ENCODE measurements at places on chromosomes 11 and 22.
A peak's percentile ranks its signal among the peaks of the same experiment; 100 is the strongest.

GRCh38 chr11:8947230-8947943, 4.6 kb upstream of the ASCL3 start:
- no peak for DNase-seq

- no peak for DNase-seq
These were observed 279.3 kb upstream of the SYN3 start for GRCh38 chr22:33337524-33337923.

- DNase-seq, result no peak
These were observed 56.9 kb upstream of the EMID1 start for GRCh38 chr22:29148826-29149225.

DNA sequence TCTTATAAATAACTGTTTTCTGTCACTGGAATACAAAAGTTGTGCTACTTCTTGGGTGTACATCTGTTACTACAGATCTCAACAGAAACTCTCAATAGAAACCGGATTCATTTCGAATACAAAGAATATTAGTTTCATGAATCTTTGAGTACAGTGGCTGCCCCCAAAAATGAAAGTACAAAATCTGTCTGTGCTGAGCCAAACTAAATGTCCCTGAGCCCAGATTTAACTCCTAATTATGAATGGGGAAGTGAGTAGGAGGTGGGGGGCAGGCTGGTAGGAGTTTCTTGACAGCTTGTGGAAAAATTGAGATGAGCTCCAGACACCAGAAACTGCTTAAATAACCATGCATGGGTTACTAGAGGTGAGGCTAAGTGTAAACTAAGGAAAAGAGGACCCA, 41.6 kb downstream of the PITPNB start:
- DNase-seq, result no peak

DNA sequence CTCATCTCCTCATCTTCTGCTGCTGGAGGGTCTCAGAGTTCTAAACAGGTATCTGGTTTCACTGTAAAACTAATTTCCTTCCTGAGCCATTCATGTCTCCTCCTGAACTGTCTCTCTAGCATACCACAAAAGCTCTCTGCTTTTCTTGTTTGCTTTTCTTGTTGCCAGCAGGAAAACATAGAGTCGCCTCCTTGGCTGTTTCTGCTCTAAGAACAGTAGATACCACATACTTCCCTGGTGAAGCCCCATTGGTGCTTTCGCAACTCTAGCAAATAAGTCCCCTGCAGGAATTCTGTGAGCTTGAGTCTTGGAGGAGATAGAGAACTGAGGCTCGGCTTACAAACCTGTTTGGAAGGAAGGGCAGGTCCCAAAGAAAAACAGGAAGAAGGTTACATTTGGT, 7.0 kb downstream of the DIXDC1 start:
- DNase-seq, result no peak

GRCh38 chr11:113168354-113169342, 145.7 kb upstream of the TTC12 start:
- DNase-seq, result no peak

DNA sequence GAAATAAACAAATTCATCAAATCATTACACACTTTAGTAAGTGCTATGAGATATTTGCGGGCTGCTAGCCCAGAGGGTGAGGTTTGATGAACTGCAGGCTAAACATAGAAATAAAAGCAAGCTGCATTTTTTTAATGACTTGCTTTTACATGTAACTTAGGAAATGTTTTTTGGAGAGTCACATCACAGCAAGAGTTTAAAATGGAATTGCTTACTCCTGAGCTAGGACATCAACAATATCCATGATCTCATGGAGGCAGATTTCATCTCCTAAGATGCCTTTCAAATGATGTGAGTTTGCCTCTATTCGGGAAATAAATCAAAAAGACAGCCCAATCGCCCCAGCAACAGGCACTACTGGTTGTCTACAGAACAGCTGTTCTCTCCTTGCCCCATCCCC, 73.4 kb upstream of the CD44 start:
- DNase-seq, result no peak

GRCh38 chr22:17938484-17938924, 85.9 kb downstream of the MICAL3 start:
- DNase-seq, result no peak

DNA sequence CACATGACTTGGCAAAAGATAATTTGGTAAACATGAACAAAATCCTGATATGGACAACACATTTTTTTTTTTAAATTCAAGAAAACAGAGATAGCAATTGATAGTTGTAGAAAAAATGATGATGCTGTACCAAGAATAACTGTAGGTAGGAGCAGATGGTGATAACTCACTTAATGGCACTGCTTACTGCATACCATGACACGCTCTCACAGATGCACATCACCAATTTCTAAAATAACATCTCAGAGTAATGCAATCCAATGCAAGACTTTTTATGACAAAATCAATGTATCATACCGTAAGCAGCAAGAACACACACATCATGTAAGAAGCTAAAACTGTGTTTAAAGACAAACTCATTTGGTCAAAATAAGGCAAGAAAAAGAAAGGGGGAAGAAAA, 96.2 kb downstream of the LARGE2 start:
- DNase-seq, result no peak

- no peak for DNase-seq
These were observed 6.8 kb upstream of the CDKN1C start for GRCh38 chr11:2892215-2892966.

GRCh38 chr11:67351275-67352005, 1.9 kb downstream of the POLD4 start:
- DNase-seq, result peak; percentile 84

GRCh38 chr11:96318850-96319249, 24.1 kb downstream of the MAML2 start:
- no peak for DNase-seq

GRCh38 chr22:36873614-36874308, 13.0 kb downstream of the NCF4 start:
- DNase-seq, result peak; percentile 77

DNA sequence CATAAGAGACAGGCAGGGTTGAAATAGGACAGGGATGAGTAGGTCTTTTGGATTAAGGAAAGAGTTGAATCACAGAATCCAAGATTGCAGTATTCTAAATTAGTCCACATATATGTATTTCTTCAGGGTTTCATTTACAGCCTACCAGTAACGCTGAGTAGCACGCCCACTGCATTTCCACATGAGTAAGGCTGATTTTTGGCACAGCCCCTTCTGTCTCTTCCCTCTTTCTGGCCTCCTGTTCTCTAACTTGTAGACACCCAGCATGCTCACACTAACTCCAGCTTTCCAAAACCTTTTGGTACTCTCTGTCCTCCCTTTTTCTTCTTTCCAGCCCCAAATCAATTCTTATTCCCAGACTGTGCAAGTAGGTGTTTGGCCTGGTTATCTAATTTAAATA, 3.7 kb upstream of the SIK2 start:
- no peak for DNase-seq

GRCh38 chr22:31973739-31974138, 29.4 kb downstream of the YWHAH start:
- DNase-seq, result no peak

GRCh38 chr11:1221848-1222311, 986 bp upstream of the MUC5B start:
- DNase-seq, result no peak

Measured in RWPE1 (cell line).